Daoy (cell line): ENCODE measurements at places on chromosomes 16 and 17. TPM values are rescaled to one million over a fixed set of nuclear protein-coding genes. Genes with fewer than 3 reads are reported as not detected.

The PRM1 gene
- total RNA-seq, result not detected in 2 replicates

The NPIPA5 gene
- total RNA-seq, result not detected in 2 replicates

The FNDC8 gene
- total RNA-seq, result not detected in 2 replicates

The PRSS27 gene
- 0.06 TPM in 1 of 2 replicates, not detected in the other for total RNA-seq

The ACE gene
- total RNA-seq, result 0.29 TPM in 1 of 2 replicates, not detected in the other

The ZNF689 gene
- total RNA-seq, result 7.3 and 7.5 TPM in 2 replicates

The YBX2 gene
- total RNA-seq, result 0.15 and 2.4 TPM in 2 replicates

The VAT1L gene
- total RNA-seq, result 1.5 and 1.7 TPM in 2 replicates

The NLRP1 gene
- total RNA-seq, result 38.9 and 41.6 TPM in 2 replicates

DNA sequence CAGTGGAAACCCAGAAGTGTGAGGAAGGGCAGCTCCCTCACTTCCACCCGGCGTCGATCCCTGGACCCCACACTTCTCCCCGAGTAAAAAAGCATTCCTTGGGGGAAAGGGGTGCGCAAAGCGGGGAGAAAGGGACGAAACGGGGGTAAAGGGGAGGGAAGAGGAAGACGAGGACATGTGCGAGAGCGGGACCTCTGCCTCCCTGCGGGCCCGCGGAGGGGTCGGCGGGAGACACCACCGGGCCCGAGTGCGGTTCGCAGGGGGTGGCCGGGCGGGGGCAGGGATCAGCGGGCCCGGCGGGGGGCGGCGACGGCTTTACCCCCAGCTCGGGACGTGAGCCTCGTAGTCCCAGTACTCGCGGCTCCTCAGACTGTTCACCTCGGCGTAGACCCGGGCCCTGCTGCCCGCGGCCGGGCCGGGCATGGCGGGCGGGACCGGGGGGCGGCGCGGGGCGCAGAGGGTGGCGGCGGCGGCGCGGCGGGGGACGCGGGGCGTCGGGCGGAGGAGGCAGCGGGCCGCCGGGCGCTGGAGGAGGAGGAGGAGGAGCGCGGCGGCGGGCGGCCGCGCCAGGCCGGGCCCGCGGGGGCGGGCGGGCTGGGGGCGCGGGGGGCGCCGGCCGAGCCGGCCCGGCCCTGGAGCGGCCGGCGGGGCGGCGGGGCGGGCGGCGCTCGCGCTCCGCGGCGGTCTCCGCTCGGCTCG lies 443 bp downstream of the CSNK2A2 start:
- DNase-seq, result no peak

GRCh38 chr17:21286066-21286770 lies 1.7 kb downstream of the MAP2K3 start:
- DNase-seq, result peak; percentile 98

DNA sequence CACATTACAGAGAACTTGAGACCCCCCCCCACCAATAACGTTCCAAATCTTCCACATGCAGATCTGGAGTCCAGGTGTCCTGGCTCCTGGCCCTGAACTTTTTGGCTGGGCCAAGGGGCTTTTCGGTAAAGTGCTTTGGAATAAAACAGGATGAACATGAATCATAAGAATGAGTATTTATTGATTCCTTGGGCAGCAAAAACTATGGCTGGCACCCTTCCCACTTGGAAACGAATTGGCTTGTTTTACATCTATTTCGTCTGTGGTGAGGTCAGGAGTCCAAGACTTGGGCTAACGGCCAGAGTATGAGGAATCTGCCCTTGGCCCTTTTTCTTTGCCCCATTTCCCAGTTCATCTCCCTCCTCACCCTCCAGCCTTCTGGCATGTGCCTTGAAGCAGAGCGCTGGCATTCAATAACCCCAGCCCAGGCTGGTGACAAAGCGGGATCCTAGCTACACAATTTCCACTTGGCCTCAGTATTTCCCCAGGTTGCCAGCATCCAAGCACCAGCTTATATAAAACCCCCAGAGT lies 4.1 kb upstream of the UBTF start:
- DNase-seq, result peak; percentile 27

GRCh38 chr16:87705771-87706277 lies 60.0 kb downstream of the KLHDC4 start:
- DNase-seq, result no peak

DNA sequence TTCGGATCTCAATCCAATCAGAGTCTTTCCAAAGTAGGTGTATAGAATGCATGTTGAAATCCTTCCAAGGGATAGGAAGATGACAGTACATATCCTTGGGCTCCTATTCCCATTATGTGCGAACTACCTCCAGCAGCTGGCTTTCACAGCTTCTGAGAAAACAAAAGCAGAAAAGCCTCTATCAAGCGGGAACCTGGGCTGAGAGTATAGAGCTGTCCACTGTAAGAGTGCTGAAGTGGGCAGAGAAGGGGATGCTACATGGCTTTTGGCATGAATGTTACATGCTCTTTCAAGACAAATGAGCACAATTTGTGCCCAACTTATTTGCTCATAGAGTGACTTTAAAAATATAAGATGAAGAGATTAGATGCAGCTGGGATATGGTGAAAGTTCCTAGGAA lies 993.5 kb downstream of the CDH8 start:
- DNase-seq, result no peak

DNA sequence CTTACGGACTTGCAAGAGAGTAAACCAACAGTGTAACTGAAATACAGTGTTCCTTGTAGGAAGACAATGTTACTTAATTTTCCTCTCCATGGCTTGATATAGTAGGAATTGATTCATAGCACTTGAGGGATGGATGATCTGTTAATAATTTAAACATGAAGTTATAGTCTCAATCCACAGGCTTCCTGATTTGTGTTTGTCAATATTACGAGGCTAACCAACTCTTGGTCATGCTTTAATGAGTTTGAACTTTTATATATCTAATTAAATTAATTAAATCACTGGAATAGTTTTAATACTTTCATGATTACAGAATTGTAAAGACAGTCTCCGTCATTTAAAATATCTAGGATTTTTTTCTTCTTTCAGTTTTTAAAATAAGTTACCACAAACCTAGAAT lies 112.0 kb upstream of the HAS3 start:
- DNase-seq, result no peak

DNA sequence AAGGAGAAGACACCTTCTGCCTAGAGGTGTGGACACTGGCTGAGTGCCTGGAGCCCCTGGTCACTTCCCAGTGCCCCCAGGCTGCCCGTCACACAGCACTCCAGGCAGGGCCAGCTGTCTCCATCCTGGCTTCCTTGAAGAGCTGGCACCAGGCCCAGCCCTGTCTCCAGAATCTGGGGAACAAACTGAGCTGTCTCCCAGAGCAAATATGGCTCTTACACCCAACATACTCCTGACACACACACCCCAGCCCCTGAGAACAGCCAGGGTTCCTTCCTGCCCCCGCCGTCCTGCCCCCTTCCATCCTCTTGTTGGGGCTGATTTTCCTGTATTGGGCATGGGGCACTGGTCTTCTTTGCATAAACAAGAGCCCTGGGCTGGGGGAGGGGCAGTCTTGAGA lies 9.1 kb downstream of the NHERF1 start:
- peak; percentile 51 for DNase-seq

DNA sequence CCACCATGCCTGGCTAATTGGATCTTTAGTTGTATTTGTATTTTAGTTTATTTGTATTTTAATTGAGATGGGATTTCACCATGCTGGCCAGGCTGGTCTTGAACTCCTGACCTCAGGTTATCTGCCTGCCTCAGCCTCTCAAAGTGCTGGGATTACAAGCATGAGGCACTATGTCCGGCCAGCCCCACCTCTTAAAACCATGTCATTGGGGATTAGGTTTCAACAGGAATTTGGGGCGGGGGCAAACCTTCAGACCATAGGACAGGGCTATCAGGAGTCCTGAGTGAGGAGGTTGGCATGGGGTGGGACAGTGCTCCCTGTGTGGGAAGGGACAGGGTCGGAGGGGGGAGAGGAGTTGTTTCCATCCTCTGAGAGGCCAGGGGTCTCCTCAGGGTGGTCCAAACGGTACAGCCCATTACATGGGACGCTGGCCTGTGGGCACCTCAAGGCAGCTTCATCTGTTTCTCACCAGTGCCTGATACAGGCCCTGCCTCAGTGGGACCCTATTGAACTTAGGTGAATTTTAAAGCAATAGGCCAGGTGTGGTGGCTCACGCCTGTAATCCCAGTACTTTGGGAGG lies 21.6 kb downstream of the GAA start:
- DNase-seq, result no peak

DNA sequence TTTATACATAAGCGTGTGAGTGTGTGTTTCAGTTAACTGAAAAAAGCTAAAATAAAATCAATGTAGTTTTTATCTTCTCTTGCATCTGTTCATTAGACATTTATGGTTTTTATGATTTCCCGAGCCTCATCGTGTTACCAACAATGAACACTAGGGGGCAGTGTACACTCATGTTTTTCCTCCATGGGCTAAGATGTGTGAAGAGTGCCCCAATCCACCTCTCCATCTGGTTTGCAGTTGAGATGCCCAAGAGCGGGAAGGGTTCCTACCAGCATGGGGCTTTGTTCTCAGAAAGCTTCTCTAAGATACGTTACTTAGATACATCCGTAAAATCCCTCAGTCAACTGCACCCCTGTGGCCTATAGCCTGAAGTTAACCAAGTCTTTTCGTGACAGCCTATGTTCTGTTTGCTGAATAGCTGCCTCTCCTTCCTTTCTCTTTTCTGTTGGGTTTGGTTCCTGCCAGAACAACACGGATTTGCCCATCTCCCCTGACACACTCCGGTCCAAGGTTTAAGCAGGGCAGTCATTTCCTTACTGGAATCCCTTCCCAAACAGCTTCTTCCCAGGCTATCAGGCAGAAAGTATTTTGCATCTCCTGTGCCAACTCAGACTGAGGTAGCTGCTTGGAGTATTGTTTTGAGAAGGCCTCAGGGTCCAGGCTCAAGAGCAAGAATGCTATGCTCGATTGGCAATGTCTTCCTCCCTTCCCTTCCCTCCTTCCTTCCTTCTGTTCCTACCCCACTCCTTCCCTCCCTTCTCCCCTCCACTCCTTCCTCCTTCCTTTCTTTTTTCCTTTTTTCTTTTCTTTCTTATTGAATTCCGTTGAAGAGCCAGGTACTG lies 12.9 kb upstream of the ELAC2 start:
- peak; percentile 47 for DNase-seq

- DNase-seq, result peak; percentile 48
Observed at GRCh38 chr16:85592700-85593493, 20.2 kb upstream of the GSE1 start.

- DNase-seq, result no peak
Observed at GRCh38 chr17:265718-266117, 84.3 kb upstream of the DOC2B start.

DNA sequence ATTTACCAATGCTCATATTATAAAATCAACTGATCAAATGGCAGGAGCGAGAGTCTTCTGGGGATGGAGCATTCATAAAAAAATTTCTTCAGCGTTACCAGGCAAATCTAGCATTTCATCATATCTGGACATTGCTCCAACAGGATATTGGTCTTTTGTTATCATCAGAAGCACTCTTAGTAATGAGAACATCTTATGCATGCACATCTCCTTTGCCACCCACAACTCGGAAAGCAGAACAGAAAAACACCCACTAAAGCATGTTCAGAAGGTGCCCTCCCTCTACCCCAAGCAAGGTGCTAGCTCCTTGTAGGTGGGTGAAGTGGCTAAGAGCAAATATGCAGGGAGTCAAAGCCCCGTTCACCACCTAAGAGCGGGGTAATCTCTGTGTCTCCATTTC lies 18.9 kb downstream of the ARHGAP17 start:
- DNase-seq, result no peak

DNA sequence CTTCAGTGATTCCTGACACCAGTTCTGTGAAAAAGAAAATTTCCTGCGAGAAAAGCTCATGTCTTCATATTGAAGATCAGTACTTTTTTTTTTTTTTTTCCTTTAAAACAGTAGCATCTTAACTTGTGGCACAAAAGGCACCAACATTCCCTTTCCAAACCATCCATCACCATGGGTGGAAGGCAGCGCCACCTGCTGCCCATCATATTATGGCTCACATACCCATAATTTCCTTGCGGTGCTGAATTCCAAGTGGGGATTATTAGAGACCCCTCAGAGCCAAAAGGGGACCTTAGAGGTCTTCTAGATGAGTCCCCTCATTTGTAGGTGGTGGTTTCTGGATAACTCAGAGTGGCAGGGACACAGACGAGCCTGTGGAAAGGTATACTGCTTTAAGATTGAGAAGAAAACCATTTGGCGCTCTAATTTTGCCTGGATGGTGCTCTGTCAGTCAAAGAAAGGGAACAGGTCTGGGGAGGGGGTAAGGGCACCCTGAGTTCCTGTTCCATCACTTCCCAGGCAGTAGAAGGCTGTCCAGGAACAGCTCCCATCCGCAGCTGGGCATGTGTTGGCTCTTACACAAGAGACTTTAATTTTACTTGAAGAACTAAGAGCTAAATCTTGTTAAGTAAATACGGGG lies 7.9 kb upstream of the SOST start:
- peak; percentile 25 for DNase-seq

GRCh38 chr16:13561291-13562070 lies 358.5 kb upstream of the ERCC4 start:
- DNase-seq, result no peak

DNA sequence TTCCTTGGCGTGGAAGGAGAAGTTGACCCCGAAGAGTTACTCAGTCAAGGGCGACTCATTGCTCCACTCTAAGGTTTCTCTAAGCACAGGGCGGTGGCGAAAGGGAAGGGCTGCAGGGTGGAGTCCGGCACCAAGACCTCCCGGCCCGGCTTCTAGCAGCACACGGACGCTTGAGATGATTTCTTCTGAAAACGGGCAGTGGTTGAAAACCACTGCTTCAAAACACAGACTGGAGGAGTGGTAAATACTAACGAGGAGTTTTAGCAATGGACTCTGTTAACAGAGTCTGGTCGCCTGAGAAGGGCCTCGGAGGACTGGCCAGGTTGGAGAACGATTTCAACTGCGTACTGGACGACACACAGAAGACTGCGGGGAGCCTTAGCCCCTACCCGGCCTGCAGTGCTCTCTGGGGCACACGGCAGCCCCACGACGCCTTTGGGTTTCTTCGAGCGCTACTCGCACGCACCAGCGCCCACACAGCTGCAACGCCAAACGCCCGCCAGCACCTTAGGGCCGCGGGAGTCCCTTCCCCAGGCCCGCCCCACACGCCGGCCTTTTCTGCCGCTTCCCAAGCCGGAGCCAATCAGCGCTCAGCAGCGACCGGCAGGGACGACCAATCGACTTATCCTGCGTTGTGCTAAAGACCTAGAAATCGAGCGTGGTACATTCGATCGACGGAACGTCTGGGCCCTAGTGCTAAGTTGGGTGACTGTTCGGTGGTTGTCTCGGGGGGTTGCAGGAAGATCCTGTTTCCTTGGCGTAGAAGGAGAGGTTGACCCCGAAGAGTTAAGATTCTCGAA lies 14.4 kb upstream of the CA4 start:
- peak; percentile 91 for DNase-seq

- no peak for DNase-seq
Observed at GRCh38 chr17:82389379-82389778, 17.8 kb downstream of the UTS2R start.

- DNase-seq, result peak; percentile 43
Observed at GRCh38 chr17:43940630-43941029, 1.6 kb downstream of the PPY start.
